ENCODE measurements at places on chromosomes 3 and 15.

GRCh38 chr3:146077181-146077580 is 83.8 kb downstream of the PLOD2 start:
- DNase-seq: no peak

- DNase-seq: no peak
Observed at GRCh38 chr3:152276681-152277080, 8.0 kb downstream of the MBNL1 start.

DNA sequence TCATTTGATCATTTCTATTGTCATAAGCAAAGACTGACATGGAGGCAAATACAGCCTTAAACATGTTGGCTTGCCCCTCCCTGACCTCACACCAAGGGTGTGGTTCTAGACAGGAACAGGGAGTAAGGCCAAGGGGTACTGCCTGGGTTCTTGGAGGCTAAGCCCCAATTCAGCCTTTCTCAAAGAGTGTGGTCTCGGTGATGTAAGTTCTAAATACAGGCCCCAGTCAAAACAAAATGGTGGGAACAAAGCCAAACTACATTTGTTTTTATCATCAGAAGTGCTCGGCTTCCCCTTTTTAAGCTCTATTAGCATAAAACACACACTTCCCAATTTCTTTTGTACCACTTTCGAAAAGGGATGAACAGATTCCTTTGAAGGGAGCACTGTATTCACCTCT is 129.5 kb downstream of the ATP8B4 start:
- no peak for DNase-seq

GRCh38 chr3:150080058-150080730 is 109.5 kb upstream of the PFN2 start:
- DNase-seq: no peak

DNA sequence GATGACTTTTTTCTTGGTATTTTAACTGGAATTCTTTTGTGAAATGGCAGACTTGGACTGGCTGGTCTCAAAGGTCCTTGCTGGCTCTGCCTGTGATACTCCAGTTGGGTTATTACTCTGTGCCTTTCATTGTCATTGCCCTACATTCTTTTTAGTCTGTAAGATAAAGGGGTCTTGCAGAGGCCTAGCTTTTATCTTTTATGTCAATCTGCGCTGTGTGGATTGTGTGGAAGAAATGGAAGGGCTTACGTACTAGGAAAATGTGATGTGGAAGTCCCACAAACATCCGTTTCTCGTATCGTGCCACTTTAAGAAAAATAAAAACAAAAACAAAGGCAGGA is 8.7 kb upstream of the TMEM212 start:
- DNase-seq: no peak

DNA sequence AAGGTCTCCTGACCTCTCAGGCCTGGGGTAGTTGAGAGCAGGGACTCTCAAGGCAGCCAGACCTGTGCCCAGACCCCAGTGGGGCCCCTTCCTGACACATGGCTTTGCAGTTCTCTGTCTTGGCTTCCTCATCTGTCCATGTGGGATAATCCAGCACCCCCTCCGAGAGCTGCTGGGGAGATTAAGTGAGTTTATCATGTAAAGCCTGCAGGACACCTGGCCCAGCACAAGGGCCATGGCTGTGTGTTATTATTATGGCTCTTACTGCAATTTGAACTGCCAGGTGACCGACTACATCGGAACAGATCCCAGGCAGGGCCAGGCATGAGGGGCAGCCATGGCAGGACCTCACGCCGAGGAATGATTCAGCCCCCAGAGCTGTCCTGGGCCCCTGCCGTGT is 12.6 kb downstream of the DUSP7 start:
- DNase-seq: no peak

DNA sequence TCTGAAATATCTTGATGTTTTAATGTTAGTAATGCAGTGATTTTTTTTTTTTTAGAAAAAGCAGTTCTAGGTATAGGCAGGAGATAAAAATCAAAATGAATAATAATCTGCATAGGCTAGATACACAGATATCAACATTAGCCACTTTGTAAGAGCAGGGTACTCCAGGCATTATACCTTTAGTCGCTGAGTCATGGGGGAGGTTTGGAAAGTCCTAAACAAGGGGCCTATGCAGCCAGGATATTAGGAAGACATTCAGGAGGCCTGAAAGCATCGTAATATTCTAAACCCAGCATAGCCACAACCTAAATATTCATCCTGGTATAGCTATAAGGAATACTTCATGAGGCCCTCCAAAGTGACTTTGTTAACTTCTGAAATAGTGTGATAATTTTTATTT is 258.1 kb upstream of the NECTIN3 start:
- DNase-seq: no peak

GRCh38 chr3:187011915-187012314 is 81.6 kb downstream of the ST6GAL1 start:
- no peak for DNase-seq

DNA sequence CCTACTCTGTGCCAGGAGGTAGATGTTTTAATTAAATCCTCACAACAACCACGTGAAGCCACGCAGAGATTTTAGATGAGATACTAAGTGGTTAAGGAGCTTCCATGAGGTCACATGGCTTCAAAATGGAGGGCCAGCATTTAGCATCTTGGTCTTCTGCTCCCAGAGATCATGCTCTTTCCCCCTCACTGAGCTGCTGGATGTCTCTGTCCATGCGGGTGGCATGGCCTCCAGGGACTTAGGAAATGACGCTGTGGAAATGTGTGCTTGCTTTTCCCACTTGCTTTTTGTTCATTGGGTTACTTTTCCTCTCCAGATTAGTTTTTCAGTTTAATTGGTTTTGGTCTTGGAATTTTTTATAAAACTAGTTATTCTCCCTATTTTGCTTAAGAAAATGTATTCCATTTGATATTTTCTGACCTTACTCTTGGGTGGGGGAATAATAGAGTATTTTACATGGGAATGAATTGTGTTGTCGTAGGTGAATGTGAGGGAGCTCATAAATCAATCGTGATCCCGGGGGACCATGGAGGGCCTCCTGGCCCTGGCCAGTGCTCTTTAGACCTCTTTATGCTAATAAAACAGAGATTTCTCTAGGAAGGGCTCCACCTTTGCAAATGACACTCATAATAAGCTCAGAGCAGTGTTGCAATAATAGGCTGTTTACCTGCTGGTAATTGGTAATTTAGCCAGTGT is 376.0 kb upstream of the ONECUT1 start:
- no peak for DNase-seq

All from activated T-cell treated with anti-CD3 and anti-CD28 coated beads for 1 hour (primary cell).